ENCODE measurements at places on chromosomes 12 and 14.

GRCh38 chr12:3132636-3133404, 55.6 kb downstream of the TSPAN9 start:
- DNase-seq = no peak

GRCh38 chr12:89464974-89465592, 59.5 kb downstream of the GALNT4 start:
- no peak for DNase-seq

- no peak for DNase-seq
These were observed 9.7 kb upstream of the RIC8B start for GRCh38 chr12:106764738-106765137.

DNA sequence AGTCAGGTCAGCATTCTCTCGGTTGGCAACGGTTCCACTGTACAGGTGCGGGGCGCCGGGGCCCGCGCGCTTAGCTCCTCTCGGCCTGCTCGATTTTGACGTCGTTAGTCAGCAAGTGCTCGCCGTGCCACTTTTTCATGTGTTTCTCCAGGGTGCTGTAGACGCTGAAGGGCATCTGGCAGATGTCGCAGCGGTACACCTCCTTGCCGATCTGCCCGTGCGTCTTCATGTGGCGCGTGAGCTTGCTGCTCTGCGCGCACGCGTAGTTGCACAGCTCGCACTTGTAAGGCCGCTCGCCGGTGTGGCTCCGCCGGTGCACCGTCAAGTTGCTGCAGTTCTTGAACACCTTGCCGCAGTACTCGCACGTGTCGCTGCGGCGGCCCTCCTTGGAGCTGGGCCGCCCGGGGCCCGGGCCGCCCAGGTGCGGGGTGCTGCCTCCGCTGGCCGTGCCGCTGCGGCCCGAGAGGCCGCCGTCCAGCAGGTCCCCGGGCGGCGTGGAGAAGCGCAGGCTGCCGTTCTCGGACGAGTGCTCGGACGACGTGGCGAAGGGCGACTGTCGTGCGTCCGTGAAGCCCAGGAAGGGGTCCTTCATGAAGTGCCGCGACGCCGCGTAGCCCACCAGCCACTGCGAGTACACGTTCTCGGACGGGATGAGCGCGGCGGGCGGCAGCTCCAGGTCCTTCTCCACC, 97.8 kb downstream of the BCL11B start:
- no peak for DNase-seq

DNA sequence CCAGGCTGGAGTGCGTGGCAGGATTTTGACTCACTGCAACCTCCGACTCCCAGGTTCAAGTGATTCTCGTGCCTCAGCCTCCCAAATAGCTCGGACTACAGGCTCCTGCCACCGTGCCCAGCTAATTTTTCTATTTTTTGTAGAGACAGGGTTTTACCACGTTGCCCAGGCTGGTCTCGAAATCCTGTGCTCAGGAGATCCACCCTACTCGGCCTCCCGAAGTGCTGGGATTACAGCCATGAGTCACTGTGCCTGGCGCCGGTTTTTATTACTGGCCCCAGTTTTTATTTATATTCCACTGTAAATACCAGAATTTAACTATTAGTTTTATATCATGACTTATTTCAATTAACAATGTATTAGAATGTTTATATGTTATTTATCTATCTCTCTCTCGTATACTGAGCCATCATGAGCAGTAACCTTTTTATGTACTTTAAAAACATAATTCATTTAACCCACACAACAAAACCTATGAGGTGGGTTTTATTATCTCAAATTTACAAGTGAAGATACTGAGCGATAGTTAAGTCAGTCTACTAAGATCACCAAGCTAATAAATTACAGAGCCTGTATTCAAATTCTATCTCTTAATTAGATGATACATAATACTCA, 47.8 kb downstream of the HECTD1 start:
- DNase-seq = no peak

All from NCI-H1417 treated with DMSO at 0.1 percent for 48 hours (cell line).